ENCODE measurements at places on chromosomes 11 and 22.

DNA sequence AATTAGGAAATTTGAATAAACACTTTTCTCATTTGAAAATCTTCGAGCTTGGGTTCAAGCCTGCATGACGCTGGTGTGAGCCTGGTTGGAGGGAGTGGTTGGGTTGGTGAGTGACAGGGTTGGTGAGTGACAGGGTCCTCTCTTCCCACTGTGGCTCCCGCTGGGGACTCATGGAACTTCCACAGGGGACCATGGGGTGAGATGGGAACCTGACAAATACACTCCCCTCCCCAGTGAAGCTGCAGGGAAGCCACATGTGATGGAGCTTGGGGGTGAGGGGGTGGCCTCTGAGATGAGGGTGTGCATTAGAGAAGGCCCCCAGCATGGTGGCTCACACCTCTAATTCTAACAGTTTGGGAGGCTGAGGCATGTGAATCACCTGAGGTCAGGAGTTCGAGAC is 66.8 kb downstream of the RTL6 start:
- DNase-seq, result no peak

DNA sequence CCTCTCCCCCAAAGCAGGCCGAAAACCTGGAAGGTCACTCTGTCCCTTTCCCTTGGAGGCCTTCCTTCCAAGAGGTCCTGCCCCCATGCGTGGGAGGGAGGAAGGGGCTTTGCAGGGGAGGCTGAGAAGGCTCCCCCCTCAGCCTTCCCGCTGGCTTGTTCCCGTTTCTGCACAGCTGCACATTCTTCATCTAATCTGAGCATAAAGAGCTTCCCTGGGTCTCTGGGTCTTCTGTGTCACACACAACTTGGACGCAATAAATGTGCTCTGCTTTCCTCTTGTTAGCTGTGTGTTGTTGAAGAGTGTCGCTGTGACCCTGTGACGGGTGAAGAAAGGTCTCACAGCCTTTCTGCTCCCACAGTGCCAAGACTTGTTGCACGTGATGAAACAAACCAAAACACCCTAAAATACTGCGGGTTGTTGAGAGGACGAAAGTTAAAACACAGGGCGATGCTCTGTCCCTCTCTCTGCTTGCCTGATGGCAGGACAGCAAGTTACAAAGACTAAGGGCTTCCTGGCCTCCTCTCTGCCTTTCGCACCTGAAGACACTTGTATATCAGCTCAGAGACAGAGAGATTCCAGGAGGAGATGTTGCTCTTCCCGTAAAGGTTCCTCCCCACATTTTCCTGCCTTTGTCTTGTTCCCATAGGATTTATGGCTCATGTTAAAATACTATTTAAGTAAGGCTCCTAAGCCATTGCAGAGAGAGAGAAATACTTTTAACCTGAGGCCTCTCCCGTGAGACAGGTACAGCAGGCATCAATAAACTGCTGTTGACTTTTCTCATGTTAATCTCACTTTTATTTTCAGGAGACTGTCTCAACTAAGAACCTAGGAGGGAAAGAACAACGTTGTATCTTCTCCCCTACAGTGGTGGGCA is 15.4 kb upstream of the IFITM3 start:
- DNase-seq, result no peak

DNA sequence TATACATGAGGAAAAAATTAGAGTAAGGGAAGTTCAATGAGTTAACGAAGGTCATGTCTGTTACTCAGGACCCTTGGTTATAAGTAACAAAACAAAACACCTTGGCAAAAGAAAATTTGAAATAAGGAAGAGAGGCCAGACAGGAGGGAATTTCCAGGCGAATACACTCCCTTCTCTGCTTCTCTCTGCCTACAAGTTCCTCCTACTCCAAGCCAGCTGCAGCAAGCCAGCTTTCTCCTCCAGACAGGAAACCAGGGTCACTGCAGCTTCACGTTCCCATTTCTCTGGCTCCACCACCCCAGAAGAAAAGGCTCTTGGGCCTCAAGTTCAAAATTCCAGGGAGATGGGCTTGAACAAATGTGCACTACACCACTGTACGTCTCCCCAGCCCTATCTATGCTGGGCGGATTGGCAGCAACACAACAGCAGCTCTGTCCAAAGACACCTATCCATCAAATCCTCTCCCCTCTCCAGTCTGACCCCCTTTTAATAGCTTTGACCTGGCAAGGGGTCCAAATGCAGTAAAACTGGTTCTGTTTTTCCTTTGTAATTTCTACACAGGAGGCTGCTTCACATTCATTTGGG is 27.7 kb downstream of the SMCO4 start:
- no peak for DNase-seq

- no peak for DNase-seq
Observed at GRCh38 chr22:38077595-38077994, 6.4 kb downstream of the SLC16A8 start.

DNA sequence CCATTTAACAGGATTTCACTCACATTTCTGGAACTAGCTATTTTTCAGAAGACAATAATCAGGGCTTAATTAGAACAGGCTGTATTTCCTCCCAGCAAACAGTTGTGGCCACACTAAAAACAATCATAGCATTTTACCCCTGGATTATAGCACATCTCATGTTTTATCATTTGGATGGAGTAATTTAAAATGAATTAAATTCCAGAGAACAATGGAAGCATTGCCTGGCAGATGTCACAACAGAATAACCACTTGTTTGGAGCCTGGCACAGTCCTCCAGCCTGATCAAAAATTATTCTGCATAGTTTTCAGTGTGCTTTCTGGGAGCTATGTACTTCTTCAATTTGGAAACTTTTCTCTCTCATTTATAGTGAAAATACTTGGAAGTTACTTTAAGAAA is 9.2 kb downstream of the PRSS23 start:
- no peak for DNase-seq

DNA sequence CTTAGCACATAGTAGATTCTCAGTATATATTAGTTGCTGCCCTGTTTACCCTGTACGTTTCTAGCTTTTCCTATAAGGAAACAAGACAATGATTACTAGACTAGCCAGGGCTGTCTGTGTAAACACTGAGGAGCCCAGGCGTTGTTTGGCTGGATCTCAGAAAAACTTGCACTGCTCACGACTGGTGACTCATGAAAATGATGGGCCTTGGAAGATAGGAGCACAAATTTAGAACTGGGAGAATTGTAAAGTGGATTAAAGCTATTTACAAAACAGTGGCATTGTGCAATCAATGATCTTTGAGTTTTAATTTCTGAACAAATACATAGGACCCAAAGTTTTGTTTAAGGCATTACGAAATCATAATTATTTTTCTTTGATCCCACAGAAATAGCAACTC is 276.9 kb downstream of the FAM76B start:
- no peak for DNase-seq

DNA sequence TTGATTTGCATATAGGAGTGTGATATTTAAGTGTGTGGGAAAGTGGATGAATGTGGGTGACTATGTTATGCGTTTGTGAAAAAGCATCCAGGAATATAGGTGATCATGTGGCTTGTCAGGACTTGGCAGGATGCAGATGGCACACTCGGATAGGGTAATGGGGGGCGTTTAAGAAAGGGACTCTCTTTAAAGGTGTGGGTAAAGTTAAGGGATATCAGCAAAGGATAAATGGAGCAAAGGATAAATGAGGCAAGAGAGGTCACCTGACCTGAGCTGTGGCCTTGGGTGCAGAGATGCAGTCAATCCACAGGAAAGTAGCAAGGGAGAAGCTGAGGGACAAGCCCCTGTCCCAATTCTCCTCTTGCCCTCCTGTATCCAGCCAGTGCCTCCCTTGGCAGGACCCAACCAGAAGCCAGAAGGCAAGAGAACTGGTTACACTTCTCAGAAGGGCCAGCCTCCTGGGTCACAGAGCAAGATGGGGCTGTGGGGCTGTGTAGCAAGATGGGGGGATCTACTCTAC is 47.5 kb upstream of the GRAMD1B start:
- DNase-seq, result no peak

- DNase-seq, result no peak
Observed at GRCh38 chr22:41021061-41021612, 70.0 kb downstream of the RBX1 start.

- DNase-seq, result no peak
Observed at GRCh38 chr11:59678118-59678812, 9.4 kb upstream of the PATL1 start.

GRCh38 chr22:41447435-41448188 is 1.0 kb upstream of the TOB2 start:
- DNase-seq, result peak; percentile 43

GRCh38 chr11:120675171-120675570 is 163.6 kb downstream of the GRIK4 start:
- DNase-seq, result no peak

GRCh38 chr11:30006876-30007275 is 10.0 kb downstream of the KCNA4 start:
- no peak for DNase-seq

DNA sequence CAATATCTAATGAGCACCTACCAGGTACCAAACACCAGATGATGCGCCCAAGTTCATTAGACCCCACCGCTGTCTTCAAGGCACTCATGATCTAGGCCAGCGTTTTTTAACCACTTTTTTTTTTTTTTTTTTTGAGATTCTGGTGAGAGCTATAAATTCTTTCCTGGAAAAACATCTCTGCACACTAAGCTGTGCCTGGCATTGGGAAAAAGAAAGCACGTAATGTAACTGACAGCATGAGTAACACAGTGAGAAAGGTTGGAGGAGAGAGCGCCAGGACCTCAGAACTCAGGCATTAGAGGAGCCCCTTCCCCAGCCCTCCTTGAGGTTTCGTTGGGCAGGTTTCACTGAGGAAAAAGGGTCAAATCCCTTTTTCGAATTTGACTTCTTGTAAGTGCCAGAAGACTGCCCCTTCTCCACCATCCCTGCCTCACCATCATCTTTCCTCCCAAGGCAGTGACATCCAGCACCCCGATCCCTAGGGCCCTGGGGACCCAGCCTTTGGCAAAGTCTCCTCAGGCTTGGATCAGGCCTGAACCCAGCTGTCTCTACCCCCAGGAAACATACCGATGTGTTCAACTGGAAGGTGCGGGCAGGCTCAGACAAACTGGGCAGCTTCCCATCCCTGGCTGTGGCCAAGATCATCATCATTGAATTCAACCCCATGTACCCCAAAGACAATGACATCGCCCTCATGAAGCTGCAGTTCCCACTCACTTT is 26.1 kb upstream of the SMIM35 start:
- DNase-seq, result no peak

GRCh38 chr11:27740362-27741013 is 40.2 kb upstream of the BDNF start:
- no peak for DNase-seq

GRCh38 chr22:48845356-48845936 is 982.2 kb downstream of the BRD1 start:
- no peak for DNase-seq

DNA sequence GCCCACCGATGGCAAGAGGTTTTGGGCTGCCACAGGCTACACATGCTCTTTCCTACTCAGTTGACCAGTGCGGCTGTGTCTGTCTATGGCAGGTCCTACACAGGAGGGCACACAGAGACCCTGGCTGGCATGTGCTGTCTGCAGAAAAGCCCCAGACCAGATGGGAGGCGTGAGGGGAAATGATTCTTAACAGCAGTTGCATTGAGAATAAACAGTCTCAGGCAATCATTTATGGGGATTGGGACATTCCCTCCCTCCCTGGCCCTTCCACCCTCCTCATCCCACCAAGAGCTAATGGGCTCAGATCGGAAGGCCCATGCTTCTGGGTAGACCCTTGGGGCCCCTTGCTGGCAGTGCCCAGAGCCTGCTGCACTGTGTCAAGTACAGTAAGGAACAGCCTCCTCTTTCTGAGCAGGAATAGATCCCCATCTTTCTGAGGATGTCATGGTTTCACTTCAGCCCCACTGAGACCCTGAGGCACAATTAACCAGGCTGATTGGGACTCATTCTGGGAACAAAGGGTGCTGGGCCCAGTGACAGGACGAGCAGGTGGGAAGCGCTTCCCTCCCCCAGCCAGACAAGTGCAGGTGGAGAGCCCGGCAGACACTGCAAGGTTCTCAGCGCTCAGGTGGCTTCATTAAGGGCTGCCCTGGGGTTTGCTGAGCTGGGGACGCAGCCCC is 28.3 kb downstream of the TSPAN18 start:
- DNase-seq, result no peak

GRCh38 chr22:29291215-29291614 is 15.2 kb upstream of the GAS2L1 start:
- no peak for DNase-seq

DNA sequence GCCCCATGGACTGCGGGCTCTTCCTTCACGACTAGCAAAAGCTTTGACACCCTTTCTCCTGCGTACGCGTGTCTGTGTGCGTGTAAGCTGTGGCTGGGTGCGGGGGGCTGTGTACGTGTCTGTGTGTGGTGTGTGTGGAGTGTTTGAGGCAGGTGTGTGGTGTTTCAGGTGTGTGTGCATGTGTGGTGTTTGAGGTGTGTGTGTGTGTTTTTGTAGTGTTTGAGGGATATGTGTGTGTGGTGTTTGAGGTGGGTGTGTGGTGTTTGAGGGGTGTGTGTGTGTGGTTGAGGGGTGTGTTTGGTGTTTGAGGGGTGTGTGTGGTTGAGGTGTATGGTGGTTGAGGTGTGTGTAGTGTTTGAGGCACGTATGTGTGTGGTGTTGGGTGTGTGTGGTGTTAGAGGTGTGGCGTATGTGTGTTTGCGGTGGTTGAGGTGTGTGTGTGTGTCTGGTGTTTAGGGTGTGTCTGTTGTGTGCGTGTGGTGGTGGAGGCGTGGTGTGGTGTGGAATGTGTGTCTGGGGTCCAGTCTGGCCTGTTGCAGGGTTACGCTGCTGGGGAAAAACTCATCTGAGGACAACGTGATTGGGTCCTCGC is 687 bp upstream of the ARSA start:
- DNase-seq, result no peak

DNA sequence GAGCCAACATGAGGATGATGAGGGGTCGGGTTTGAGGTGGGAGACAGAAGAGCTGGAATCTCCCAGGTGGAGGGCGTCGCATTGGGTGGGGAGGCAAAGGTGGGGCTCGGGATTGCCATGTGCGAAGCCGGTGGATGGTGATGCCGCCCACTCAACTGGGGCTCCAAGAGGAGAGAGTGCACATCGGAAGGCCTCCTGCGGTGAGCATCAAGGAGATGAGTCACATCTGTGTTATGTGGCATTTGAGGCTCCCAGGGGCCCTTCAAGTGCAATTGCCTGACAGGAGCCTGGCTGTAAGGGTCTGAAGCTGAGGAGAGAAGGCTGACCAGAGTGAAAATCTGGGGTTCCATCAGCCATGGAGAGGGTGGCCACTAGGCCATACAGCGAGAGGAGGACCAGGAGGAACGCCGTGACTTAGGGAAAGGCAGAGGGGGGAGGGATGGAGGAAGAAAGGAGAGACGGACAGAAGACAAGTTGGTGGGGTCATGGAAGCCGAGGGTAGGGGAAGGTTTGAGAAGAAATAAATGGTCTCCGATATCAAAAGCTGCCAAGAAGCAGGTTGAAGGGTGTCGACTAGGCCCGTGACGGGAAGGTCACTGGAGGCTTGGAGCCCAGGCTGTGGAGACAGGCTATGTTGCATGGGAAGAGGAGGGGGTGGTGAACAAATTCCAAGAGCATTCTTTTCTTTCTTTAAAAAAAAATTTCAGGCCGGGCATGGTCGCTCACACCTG is 21.3 kb downstream of the RASD2 start:
- DNase-seq, result no peak

- DNase-seq, result no peak
Observed at GRCh38 chr11:130100381-130101095, 30.8 kb downstream of the APLP2 start.

DNA sequence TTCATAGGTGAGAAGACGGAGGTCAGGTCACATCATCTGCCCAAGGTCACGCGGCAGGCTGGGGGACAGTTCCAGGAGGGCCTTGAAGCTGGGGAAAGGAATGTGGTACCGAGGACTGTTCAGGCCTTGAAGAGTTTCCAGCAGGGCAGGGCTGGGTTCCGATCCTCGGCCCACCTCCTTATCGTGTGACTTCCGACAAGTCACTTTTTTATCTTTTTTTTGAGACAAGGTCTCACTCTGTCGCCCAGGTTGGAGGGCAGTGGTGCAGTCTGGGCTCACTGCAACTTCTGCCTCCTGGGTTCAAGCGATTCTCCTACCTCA is 623 bp downstream of the NDUFS8 start:
- DNase-seq, result no peak

All from activated naive CD4-positive, alpha-beta T cell (primary cell).